ENCODE measurements at places on chromosomes 13 and 19.
A peak's percentile ranks its signal among the peaks of the same experiment; 100 is the strongest.

GRCh38 chr13:23636360-23636759 lies 66.1 kb downstream of the TNFRSF19 start:
- DNase-seq = no peak

DNA sequence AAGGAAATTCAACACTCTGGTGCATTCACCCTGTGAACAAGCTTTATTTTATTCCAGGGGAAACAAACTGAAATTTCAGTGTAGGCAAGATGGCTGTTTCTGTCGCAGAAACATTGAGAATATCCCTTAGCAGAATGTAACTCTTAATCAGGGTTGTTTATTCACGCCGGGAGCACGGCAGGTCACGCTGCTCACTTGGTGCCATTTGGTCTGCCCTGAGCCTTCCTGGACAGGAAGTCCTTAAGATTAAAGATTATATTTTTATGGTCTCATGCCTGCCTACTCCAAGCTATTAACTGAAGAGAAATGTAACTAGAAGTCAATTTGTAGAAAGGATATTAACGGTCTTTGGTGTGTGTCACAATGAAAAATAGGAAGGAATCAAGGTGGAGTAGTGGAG lies 185.3 kb upstream of the ARGLU1 start:
- DNase-seq = no peak

DNA sequence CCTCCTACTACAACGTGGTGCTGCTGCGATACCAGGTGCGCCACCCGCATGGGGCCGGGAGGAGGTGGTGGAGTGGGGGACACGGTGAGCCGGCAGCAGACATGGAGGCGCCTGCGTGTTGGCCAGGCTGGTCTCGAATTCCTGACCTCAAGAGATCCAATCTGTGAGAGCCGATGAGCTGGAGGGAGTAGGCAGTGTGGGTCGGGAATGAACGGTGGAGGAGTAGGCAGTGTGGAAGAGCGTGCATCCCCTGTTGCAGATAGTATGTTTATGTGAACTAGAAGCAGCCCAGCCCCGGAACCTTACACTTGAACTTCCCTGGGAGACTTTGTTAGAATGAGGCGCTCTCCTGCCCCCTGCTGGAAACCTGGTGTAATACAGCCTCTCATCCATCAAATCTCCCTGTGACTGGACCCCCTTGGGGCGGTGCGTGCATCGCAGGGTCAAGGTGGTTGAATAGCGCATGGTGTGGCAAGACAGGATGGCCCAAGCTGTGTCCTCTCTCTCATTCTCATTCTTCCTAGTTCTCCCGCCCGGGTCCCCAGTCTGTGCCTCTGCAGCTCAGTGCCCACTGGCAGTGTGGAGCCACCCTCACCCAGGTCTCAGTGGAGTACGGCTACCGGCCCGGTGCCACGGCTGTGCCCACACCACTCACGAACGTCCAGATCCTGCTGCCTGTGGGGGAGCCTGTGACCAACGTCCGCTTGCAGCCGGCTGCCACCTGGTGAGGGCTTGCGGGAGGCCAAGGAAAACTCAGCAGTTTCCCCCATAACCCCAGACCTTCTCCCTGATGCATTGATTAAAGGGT lies 10.5 kb upstream of the B3GNT3 start:
- DNase-seq = no peak

DNA sequence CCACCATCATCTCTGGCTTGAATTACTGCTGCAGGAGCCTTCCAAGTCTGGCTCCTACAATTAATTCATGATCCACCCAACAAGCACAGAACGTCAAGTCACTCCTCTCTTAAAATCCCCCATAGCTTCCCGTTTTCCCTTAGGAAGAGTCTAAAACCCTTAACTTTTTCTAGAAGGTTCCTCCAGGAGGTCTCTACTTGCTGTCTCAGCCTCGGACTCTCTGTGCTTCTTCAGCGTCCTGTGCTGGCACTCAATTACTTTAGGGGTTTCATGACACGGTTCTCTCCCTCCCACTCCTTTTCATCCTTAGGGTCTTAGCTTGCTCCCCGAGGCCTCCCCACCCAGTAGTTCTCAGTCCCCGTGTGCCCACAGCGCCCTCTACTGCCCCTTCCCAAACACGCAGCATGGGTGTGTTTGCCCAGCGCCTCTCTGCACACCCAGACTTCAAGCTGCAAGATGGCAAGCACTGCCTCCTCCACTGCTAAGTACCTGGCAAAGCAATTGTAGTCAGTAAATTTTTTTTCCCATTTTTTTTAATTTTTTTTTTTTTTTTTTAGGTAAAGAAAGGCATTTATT lies 25.8 kb upstream of the MAP3K10 start:
- DNase-seq = no peak

GRCh38 chr19:42066075-42066754 lies 3.8 kb downstream of the GRIK5 start:
- DNase-seq = no peak

- DNase-seq = no peak
Observed at GRCh38 chr19:8578642-8579265, 1.5 kb upstream of the MYO1F start.

DNA sequence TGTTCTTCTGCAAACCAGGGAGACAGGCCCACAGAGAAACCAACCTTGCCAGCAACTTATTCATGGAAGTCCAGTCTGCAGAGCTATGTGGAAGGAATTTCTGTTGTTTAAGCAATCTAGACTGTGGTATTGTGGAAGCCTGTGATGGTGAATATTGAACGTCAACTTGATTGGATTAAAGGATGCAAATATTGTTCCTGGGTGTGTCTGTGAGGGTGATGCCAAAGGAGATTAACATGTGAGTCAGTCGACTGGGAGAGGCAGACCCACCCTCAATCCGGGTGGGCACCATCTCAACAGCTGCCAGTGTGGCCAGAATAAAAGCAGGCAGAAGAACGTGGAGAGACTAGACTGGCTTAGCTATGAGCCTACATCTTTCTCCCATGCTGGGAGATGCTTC lies 606.0 kb downstream of the EFNB2 start:
- DNase-seq = no peak

DNA sequence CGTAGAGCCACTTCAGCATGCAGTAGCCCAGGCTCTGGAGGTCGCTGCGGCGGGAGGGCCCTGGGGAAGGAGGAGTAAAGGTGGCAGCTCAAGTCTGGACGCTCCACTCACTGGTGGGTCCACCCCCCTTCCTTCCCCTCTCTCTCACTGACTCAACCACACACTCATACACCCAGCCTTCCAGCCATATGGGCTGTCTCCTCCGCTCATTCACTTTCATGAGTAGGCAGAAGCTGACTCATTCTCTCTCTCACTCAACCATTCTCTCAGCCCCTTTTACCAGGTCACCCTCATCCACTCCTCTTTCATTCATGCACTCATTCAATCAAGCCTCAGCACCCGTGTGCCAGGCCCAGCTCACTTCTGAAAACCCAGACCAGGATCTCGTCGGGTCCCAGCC lies 27.5 kb upstream of the SIGLEC11 start:
- DNase-seq = no peak

- no peak for DNase-seq
Observed at GRCh38 chr13:40313269-40314200, 352.9 kb downstream of the FOXO1 start.

- peak; percentile 5 for DNase-seq
Observed at GRCh38 chr19:31511696-31512095, 162.5 kb upstream of the TSHZ3 start.

- DNase-seq = no peak
Observed at GRCh38 chr13:57569986-57570385, 61.6 kb upstream of the PCDH17 start.

GRCh38 chr19:7925171-7925851 lies 624 bp downstream of the CTXN1 start:
- peak; percentile 70 for DNase-seq

GRCh38 chr19:34232566-34233481 lies 21.5 kb upstream of the GARRE1 start:
- DNase-seq = no peak

- DNase-seq = peak; percentile 43
Observed at GRCh38 chr13:112900691-112901091, 68.3 kb upstream of the MCF2L start.

GRCh38 chr13:34031610-34032009 lies 213.7 kb downstream of the RFC3 start:
- no peak for DNase-seq

GRCh38 chr19:44904426-44904994 lies 1.1 kb upstream of the APOE start:
- DNase-seq = no peak

DNA sequence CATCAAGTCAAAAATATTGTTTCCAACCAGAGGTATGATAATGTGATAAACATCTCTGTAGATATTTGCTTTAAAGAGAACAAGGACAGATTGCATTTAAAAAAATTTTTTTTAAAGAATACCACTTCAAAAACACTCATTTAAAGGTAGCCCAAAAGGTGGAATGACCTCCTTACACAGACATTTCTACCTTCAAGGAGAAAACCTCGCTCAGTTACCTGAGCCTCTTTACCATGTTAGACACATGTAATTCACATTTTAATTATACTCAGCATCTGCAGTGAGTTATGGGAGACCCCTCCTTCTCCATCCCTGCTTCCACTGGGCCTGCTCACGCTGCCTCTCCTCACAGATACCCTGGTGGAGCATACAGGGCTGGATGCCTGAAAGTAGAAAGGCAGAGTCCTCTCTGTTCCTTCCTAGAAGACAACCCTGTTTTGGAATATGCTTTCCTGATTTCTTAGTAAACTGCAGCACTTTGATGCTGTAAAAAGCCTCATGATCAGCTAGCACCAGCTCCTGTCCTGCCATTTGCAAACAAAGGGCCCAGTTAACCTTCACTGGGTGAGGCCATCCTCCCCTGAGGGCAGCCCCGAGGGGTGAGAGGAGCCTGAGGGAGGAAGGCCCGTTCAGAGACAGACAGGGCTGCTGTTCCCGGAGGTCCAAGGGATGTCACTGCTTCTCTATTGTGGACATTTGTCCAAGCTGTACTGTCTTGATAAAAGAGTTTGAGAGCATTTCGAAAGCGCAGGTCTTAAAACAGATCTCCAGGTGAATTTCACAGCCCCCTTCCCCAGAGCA lies 117.8 kb downstream of the IRS2 start:
- no peak for DNase-seq

DNA sequence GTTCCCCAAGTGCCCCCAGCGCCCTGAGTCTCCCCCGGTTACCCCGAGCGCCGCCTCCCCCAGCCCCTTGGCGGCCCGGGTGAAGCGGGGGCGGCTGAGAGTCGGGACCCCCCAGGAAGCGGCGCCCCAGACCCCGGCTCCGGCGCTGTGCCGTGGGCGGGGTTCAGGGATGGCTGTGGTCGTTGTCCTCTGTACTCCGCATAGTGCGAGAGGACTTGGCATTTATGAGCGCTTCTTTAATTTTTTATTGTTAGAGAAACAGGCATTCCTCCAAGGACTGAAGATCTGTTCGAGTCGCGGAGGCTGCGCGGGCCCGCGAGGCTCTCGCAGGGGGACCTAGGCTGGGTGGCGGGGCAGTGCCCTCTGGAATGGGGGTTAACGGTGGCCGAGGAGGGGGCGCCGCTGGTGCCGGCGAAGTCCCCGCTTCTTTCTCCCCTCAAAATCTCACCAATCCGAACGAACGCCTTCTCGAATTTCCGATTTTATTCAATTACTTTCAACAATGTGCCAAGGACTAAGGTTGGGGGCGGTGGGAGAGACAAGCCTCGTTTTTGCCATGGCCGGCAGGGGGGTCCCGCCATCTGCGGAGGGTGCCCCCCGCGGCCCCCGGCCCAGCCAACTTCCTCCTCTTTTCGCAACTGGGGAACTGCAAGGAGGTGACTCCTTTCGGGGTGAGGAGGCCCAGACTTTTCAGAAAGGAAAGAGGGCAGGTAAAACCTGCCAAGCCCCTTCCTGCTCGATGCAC lies 596 bp upstream of the GJB2 start:
- no peak for DNase-seq

- no peak for DNase-seq
Observed at GRCh38 chr13:27170221-27170515, 1.4 kb downstream of the USP12 start.

GRCh38 chr19:5978606-5979552 lies 939 bp upstream of the RANBP3 start:
- no peak for DNase-seq

DNA sequence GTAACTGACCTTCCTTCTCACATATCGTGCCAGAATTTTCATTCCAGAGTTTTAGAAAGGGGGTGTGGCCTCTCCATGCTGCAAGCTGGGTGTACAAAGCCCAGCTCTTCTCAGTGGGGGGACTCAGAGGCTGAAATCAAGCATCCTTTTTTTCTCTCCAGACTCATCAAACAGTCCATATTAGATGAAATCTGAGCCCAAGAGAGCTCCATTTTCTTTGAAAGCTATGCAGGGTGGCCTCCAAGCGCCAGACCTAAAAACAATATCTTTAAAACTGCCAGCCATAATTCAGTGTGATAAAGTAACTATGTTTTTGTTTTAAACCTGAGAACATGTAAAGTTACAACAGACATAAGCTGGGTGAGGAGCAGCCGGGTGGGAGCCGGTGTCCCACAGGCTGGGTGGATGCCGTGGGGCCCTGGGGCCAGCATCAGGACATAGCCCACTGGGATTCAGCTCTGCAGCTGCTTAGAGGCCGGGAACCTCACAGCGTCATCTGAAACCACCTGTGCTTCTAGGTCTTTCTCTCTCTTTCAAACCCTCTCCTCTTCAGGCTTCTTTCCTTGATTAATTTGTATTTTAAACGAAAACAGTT lies 249.2 kb downstream of the ZNF536 start:
- no peak for DNase-seq

DNA sequence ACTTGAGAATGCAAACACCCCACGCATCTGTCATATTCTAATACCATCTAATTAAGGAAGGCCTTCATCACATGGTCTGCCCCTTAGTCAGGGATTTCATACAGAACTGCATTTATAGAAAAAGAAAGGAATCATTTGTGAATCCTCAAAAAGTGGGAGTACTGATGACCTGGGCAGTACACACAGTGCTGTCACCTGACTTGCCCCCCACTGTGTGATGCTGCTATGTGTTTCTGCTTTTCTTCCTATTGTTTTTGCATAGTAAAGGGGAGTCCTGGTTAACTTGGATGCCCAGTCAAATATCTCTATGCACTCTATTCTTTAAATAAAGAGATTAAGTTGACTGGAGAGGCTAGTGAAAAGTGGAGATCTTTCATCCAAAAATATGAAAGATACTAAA lies 1921.2 kb upstream of the PRR20A start:
- no peak for DNase-seq

DNA sequence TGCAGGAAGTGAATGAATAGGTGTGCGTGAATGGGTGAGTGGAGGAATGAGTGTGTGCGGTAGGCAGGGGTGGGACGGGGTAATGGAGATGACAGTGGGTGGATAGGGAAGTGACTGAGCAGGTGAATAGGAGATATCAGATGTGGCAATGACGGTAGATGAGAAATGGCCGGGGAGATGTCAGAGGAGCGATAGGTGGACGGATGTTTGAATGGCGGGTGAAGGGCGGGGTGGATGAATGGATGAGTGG lies 1.5 kb downstream of the TTC9B start:
- DNase-seq = no peak

DNA sequence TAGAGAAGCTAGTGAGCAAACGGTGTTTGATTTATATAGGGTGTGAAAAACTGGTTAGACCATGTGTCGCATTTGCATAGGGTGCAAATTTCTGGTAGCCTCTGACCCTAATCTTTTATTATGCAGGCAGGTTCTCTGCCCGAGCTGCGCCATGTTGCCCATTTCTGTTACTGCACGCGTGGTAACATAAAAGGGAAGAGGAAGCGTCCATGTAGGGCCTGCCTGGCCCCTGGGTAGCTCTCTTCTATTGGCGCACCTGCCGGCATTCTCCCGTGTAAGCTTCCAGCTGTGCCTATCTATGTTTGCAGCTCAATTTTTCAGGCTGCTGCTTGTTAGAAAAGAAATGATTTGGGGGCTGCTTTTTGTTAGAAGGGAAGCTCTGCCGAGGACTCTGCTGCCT lies 14.0 kb upstream of the CD70 start:
- no peak for DNase-seq

Data from RWPE2 (cell line).